Panc1 (cell line): ENCODE measurements at places on chromosomes 16 and 17.

GRCh38 chr16:57016831-57017230 lies 27.5 kb downstream of the NLRC5 start:
- DNase-seq = no peak

GRCh38 chr17:50311483-50311882 lies 34.4 kb upstream of the XYLT2 start:
- no peak for DNase-seq

DNA sequence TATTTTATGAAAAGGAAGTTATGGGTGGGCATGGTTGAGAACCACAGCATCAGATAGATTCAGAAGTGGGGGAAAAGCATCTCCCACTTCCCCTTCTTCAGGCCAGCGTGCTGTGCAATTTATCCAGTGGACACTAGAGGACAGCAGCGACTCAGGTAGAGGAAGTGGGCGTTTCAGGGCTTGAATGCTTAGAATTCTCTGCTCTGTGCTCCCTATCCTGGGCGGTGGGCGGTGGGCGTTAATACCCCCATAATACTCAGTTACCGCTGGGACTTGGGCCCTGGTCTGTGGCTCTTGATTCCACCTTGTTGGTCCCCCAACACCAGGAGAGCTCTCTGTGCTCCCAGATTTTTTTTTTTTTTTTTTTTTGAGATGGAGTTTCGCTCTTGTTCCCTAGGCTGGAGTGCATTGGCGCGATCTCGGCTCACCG lies 3.7 kb upstream of the LYZL6 start:
- DNase-seq = peak; percentile 64

GRCh38 chr16:56608876-56609462 lies 585 bp downstream of the MT2A start:
- no peak for DNase-seq

DNA sequence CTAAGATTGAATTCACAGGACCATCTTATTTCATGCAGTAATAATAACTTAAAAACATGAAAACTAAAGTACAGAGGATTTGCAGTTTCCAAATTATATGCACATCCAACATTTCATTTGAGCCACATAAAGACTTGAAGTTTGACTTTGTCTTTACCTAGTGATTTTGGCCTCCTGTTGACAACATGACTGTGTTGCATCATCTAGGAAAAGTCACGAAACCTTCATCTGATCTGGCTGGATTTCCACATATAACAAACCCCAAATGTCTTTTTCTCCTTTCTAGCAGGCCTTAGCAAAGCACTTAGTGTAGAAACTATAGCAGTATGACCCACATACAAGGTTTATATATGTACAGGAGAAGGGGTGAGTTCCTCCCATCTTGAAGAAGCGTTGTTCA lies 406.5 kb upstream of the CDH5 start:
- no peak for DNase-seq

GRCh38 chr17:62852195-62852594 lies 44.1 kb upstream of the MARCHF10 start:
- no peak for DNase-seq

DNA sequence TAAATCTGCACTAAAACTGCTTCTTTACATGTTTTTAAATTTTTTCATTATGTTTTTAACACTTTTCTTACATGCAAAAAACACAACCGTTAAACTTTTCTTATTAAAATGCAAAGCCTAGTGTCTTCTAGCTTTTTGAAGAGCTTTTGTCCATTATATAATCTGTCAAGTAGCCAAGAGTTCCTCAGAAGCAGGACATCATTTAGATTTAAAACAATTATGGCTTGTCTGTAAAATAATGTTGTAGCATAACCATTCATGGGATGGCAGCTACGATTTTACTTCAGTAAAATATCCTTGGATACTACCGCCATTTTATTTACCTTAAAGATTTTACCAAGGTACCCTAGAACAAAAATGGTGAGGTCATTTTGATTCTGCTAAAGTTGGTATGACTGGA lies 2.8 kb downstream of the OMG start:
- no peak for DNase-seq

GRCh38 chr17:44093231-44093900 lies 22.8 kb downstream of the G6PC3 start:
- DNase-seq = no peak

DNA sequence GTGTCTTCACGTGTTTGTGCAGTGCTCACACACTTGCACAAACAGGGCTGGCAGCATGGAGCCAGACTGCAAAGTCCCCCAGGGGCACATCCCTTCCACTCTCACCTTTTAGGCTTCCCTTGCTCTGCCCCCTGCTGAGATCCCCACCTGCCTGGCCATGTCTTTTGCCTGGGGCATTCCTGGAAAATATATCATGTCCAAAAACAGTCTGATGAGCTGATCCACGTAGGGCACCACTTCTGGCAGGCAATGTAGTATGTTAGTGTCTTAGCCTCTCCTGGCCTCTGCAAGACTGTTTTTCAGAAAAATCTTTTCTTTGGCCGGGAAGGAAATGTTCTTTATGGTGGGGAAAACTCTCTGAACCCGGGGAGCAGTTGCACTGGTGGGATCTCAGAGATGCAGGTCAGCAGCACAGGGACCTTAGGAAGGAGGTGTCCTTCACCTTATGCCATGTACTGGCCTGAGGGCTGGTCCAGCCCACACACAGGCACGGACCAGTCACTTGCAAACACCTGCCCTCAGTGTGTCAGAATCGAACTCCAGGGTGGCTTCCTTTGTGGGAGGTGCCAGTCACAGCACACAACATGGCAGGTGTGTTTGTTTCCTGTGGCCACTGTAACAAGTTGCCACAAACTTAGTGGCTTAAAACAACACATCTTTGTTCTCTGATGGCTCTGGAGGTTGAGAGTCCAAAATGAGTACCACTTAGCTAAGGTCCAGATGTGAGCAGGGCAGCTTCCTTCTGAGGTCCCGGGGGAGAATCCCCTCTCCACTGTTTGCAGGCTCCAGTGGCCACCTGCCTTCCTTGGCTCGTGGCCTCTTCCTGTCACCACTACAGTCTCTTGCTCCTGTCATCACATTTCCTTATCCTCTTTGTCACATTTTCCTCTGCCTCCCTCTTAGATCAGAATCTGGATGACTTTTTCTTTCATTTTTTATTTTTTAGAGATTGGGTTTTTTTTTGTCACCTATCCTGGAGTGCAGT lies 46.6 kb downstream of the MPRIP start:
- DNase-seq = no peak

DNA sequence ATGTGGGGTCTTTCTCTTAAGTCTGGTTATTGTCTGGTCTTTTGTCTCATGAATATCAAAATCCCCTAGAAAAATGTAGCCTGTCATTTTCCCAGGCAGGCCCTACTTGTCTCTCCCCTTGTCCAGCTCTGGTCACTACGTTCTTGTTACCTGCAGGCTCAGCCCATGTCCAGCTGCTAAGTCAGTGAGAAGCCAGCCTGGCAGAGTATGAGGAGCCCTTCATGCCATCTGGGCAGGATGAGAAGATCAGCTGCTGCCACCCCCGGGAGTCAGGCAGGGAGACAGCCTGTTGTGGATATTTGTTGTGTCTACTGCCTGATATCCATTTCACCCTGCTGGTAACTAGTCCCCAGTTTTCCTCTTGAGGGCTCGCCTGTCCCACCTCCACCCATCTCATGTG lies 88.9 kb downstream of the ASIC2 start:
- DNase-seq = no peak

DNA sequence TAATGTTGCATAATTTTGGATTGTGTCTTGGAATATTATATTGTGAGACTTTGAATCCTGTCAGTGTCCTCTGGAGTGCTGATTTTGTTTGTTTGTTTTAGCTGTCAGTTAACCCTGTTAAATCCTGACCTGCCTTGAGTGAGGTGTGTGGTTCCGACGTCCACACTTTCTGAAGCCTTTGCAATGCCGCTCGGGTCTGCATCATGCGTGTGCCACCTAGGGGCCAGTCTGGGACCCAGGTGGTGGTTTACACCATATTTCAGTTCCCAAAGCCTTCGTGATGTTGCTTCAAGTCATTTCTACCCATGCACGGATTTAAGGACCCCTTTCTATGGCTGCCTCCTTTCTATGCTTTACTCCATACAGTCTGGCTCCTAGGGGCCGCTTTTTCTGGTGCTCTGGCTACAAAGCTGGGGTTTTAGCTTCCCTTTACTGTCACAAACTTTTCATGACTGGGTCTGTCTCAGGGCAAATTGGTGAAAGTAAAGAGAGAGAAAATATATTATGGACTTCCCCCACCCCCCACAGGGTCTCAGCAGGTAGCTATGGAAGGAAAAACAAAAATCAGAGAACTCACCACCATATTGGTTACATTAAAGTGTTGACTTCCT lies 11.4 kb upstream of the OR4D1 start:
- no peak for DNase-seq

GRCh38 chr16:2388875-2389433 lies 40.3 kb upstream of the CCNF start:
- peak; percentile 28 for DNase-seq

- DNase-seq = no peak
These were observed 33.0 kb downstream of the NGFR start for GRCh38 chr17:49527927-49528651.

DNA sequence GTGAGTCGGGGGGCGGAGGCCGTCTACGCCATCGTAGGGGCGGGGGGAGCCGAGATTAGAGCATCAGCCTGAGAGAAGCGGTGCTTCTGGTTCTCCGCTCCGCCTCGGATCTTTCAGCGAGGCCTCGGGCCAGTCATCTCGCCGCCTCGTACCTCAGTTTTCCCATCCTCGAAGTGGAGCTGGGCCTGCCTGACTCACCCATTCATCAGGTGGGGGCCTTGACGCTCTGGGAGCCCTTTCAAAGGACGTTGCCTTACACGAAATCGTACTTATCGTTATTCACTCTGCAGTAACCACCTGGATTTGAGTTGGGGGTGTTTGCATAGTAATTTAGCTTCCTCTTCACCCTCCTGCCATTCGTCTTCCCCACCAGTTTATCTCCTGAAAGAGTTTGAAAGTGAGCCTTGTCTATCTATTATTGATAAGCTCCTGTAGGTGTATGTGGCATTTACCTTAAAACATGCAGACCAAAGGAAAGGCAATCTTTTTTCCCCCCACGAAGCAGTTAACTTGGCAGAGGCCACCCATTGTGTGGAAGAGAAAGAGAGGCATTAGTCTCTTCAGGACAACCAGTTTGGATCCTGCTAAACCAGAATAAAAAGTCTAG lies 674 bp downstream of the TAF15 start:
- DNase-seq = no peak

GRCh38 chr16:1701216-1701878 lies 4.6 kb upstream of the MAPK8IP3 start:
- no peak for DNase-seq

DNA sequence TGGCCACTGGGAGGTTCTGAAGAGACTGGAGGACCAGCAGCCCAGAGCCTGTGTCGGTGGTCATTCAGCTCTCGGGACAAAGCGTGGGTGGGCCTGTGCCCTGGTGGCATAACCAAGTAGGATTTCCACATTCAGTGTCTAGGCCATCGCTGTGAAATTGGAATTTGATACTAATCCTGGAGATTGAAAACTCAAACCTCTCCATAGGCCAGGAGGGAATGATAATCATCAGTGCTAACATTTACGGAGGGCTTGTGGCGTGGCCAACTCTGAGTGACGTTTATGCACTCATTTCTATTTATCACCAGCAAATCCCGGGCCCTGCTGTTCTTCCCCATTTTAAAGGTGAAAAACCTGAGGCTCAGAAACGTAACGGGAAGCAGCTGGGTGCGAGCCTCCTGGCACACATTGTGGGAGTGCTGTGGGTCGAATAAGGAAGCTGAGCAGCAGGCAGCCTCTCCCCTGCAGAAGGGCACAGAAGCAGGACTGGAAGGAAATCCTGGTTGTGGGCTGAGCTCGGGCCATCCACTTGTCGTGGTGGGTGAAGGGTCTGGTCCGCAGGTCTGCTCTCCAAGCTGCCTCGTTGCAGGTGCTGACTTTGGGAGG lies 33.1 kb downstream of the RAI1 start:
- DNase-seq = no peak

- no peak for DNase-seq
These were observed at the start of gene EVI2B for GRCh38 chr17:31313982-31314781. Gene EVI2B, minus strand, starts transcription at chr17:31314054. Its CDS starts 8,445 bp downstream, at chr17:31305609.

DNA sequence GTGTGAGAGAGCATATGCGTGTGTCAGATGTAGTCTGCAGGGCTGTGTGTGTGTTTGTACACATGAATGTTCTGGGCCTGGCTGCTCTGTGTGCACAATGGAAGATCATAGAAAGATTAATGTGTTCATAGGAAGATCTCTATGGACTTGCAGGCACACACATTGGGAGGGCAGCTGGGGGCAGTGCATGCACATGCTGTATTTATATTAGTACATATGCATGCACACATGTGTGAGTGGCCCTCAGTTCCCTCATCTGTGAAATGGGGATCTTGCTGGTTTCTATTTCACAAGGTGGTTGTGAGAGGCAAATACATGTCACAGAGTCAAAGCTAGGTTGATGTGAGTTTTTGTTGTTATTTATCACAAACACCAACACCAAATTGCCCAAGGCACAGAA lies 2.1 kb downstream of the CA7 start:
- no peak for DNase-seq

- DNase-seq = no peak
These were observed 26.7 kb downstream of the SMIM36 start for GRCh38 chr17:55484575-55484974.

DNA sequence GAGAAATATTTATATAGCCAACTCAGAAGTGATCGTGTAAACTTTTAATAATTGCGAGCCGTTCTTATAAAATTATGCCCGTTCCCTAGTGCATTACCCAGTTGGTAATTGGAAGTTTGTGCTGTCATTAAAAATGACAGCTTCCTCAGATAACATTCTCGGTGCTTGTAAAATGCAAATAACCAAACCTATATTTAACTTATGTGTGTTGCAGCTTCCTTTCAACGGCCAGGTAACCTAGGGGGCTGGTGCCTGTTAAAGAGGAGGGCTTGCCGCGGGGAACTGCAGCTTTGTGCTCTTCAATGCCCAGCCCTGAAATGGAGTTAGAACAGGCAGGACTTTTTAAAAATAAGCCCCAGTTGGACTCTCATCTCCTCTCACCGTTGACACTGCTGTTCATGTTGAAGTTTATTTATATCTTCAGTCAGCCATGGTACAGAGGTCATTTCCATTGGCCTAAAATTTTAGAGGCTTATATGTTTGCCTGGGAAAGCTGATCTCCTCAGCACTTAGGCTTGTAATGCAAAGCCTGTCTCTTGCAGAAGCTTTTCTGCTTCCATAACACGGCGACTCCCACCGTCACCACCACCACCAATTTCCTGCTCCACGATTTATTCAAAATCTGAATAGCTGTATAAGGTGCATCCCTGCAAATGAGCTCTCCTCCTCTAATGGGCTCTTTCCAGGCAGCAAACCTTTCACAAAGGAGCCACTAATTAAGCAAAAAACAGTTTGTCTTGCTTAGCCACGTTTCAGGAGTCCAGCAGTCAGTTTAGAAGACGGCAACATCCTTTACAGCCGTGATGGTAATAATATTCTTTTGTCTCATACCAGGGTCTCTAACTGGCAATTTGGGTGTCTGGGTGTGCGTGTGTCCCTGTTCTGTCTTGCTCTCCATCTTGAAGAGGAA lies 74.7 kb downstream of the RPA1 start:
- DNase-seq = no peak
